ENCODE measurements at places on chromosomes 16 and 17.

GRCh38 chr16:1832838-1833454 lies 5.9 kb downstream of the FAHD1 start:
- no peak for DNase-seq

DNA sequence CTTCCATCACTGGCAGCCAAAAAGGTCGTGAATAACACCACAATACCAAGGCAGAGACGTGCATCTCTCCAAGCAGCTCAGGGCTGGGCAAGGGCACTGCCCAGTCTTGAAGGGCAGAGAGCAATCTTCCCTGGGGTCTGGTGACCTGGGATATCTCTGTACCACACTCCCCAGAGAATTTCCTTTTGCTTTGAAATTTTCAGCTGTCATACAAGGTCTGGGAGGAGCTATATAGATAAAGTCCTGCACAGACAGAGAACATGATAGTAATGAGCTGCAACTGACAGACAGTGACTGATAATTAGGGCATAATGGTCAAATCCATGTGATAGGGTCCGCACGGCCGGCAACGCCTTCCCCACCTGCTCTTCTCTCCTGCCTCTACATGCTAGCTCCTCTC lies 68.2 kb downstream of the DYNLRB2 start:
- DNase-seq: no peak

- peak; percentile 64 for DNase-seq
Observed at GRCh38 chr16:67278773-67279295, 498 bp upstream of the PLEKHG4 start.

DNA sequence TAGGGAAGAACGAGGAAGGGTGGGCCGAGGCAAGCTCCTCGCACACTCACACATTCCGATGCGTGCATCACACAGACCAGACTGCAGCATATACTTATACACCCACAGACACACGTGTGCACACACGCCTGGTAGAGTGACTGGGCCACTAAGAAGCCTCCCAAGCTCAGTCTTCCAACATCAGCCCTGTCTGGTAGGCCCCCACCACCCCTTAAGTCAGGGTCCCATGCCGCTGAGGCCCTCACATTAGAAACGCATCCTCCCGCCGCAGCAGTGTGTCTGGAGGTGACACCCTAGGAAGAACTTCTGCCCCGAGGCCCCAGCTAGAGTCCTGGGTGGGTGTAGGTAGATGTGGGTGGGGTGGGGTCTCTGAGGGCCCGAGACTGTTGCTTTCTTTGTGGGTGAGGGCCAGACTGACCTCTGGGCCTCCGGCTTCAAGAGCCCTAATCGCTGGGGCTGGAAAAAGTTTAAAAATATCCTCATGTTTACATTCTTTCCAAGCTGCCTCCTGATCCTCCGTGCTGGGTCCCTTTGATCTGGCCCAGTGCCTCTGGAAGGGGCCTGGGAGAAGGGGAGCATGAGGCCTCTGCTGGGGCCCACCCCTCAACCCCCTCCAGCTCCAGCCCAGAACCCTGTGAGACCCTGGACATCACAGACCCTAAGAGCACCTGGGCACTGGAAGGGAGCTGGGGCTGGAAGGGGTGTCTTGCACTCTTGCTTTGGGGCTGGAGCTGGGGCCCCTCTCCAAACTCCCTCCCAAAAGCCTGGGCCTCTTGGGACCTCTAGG lies 13.6 kb downstream of the CDH16 start:
- DNase-seq: no peak

GRCh38 chr16:29811896-29812665 lies at the start of gene PRRT2:
TSS of gene PRRT2 (plus strand) at chr16:29812193. CDS start at chr16:29813055, 862 bp downstream.
- peak; percentile 71 for DNase-seq

DNA sequence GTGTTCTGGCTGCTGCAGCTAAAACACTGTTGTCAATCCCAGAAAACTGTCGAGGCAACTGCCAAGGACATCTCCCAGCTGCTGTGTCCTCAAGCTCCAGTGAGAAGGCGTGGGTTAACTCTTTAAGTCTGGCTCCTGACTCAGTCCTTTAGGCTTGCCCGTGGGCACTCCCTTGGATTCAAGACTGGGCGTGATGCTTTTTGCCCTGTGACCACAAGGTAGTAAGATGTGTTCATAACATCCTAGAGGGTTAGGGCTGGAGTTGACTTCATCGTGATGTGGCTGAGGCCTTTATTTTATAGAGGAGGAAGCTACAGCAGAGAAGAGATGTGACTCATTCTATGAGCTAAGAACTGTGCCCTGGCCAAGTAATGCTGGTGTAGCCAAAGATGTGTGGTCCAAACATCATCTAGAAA lies 50.9 kb upstream of the TEKT3 start:
- no peak for DNase-seq

DNA sequence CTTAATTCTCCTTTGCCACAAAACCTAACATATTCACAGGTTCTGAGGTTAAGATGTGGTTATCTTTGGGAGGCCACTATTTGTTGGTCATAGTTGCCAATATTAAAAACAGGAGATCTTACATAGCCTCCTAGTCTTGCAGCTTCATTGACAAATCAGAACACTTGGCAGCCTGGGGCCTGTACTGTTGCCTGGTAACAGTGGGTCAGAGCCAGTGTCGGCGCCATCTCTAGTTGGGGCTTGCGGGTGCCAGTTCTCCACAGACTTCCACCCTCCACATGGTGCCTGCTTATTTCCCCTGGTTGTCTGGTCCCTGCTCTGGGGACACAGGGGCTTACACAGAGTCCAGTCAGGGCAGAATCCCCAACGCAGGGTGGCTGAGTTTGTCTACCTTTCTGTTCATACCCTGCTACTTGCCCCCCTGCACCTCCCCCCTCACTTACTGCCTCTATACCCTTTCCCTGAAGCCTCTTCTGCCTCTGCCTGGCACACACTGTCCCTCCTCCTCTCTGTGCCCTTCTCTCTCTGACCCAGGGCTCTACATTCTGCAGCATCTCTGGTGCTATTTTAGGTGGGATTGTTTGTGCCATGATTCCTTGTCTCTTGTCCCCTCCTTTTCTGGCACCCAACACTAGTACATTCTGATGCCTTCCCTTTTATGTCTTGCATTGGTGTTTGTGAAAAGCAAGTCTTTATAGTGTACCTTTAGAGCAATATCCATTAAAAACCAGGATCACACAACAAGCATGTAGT lies 13.4 kb downstream of the EPN2 start:
- DNase-seq: no peak

DNA sequence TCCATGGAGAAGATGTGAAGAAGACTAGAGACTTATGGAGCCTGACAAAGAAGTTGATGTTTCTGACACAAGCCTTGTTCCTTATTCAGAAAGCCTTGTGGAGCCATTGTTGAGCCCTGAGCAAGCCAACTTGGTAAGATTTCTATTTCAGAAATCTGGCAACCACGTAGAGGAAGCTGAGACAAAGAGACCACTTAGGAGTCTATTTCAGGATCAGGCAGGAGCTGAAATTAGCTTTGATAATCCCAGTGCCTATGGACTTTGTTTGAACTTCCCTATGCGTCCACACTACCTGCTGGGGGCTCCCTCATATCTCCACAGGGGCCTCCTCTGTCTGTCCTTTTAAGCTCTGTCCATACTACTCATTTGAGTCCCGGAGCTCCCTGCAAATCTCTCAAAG lies 540.0 kb upstream of the GOT2 start:
- no peak for DNase-seq

DNA sequence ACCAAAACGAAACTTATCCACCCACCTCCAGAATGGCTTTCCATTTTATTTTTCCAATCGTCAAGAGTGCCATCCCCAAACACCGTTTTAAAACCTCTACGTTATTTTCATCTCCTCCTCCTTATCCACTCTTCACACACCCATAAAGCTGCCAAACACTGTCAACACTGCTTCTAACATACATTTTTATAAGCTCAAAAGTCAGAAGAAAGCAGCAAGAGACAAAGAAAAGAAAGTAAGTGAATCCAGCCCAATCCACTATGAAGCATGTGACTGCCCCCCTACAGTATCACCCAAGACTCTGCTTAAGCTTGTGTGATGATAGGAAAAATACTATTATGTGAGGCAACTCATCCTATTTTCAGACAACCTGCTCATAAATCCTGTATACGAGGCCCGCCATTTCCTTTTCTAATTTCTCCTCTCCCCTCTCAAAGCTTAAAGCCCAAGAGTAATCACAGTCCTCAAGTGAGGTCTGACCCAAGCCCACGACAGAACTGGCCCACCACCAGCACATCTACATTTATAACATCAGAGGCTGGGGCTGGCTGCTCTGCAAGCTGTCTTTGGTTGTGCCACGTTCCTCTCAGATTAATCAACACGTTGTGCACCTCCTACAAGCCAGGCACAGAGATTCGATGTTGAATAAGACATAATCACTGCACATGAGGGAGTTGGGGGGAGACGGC lies 16.3 kb downstream of the USP31 start:
- no peak for DNase-seq

DNA sequence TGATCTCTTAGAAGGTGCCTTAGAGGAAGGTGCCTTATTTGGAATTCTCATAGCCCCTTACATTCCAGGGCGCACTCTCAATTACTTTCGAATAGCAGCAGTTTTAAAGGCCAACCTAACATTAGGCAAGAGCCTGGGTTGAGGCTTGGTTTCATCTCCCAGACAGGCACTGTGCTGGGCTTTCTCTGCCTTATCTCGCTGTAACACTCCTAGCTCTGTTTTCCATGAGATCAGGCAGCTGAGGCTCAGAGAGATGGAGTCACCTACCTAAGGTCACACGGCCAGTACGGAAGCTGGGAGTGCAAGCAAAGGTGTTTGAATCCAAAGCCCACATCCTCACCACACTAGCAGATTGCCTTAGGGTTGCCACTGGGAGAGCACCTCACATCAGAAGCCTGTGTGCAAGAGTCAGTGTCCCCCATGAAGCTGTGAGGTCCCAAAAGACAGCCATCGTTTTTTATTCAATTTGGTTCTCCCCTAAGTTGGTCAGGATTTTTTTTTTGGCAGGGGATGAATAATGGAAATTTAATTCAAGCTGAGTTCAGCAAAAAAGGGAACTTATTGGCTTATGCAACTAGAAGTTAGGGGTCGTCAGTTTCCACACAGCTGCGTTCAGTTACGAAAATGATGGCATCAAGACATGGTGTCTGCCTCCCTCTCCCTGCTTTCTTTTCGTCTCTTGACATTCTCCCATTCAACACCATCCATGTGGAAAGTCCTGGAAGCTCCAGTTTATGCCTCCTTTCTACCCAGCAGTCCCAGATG lies 206.4 kb downstream of the KATNIP start:
- DNase-seq: no peak

DNA sequence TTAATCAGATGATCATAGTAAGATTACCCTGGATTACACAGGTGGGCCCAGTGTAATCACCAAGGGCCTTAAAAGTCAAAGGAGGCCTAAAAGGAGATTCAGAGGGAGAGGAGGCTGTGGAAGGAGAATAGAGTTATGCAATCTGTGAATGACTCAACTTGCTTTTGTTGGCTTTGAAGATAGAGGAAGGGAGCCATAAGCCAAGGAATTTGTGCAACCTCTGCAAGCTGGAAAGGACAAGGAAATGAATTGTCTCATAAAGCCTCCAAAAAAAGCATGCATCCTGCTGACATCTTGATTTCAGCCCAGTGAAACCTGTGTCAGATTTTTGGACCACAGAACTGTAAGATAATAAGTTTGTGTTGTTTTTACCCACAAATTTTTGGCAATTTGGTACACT lies 109.6 kb downstream of the CNTNAP4 start:
- DNase-seq: no peak

GRCh38 chr17:51435171-51435552 lies 174.8 kb downstream of the UTP18 start:
- DNase-seq: no peak

DNA sequence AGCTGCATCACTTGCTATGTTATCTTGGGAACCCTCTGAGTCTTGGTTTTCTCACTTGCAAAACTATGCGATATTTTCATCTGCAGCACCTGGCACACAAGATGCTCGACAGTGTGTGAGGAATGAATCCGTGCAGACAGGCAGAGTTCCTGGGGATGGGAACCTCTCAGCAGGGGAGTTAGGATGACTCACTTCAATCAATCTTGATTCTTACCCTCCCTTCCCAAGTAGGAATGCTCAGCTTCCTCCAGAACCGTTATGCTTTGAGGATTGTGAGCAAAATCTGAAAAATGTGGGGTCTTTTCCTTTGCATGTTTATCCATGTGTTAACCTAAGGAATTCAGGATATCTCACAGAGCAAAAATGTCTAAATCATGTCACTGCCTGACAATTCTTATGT lies 68.9 kb upstream of the HNF1B start:
- DNase-seq: no peak

GRCh38 chr16:35492225-35492624 lies 2032.8 kb downstream of the TP53TG3F start:
- DNase-seq: no peak

DNA sequence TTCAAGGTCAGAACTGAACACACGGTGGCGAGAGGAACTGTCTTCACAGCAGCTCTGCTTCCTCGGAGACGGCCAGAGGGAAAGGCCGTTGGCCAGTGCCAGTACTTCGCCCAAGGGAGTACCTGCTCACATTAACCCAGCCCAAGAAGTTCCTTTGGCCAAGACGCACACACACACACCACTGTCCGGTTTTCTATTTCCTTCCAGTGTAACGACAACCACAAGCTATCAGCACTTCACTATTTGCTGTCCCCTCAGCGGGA lies 744 bp upstream of the GGNBP2 start:
- DNase-seq: no peak

DNA sequence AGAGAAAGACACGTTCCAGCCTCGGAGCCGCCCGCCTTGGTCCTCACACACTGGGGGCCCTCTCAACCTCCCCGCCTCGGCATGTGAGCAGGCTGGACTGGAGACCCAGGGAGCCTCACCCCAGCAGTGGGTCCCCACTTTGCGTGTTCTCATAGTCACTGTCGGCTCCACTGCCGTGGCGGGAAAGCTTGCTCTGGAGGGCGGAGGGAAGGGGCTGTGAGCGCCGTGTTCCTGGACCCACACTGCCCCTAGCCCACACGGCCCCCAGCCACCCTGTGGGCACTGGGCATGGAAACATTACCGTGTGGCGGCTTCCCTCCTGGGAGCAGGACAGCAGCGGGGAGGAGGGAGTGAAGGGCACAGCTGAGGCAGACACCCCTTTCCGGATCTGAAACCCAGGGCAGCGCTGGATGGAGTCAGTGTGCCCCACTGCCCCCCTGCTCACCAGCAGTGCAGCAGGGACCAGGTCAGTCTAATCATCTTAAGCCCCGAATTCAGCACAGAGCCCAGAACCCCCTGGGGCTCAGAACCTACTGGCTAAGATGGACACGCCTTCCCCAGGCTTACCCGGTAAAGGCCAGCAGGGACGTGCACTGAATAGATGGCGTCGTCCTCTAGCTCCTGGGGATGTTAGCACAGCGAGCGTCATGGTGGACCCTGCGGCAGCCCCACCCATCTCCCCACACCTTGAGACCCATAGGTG lies 7.2 kb downstream of the TP53I13 start:
- DNase-seq: no peak

- DNase-seq: no peak
Observed at GRCh38 chr17:77304746-77305473, 164.1 kb downstream of the SEC14L1 start.

Data from activated CD4-positive, alpha-beta T cell treated with anti-CD3 and anti-CD28 coated beads, Interleukin-2, amount 50 U/mL, for 48 hours (primary cell).